ENCODE measurements at places on chromosomes 11 and 22. TPM values are rescaled to one million over a fixed set of nuclear protein-coding genes. Genes with fewer than 3 reads are reported as not detected.

PLEKHB1 gene
- total RNA-seq, result not detected

SLC17A6 gene
- not detected for total RNA-seq

GUCY1A2 gene
- total RNA-seq, result 1.3 TPM

CALCB gene
- total RNA-seq, result not detected

INPP5J gene
- 0.33 TPM for total RNA-seq

GNG3 gene
- not detected for total RNA-seq

Measured in vein endothelial cell (primary cell).